Small intestine (tissue), 16 donors: ENCODE measurements at places on chromosomes 12 and 14. TPM values are rescaled to one million over a fixed set of nuclear protein-coding genes. Genes with fewer than 3 reads are reported as not detected.

- no peak overlapping the region for H3K27ac ChIP-seq
- no peaks in the 10 kb centered on the region for H3K27me3 ChIP-seq
- H3K4me3 ChIP-seq = no peak overlapping the region
Observed at GRCh38 chr12:6250343-6250742, 50.1 kb downstream of the CD9 start.

GRCh38 chr12:12025799-12026386, 44.8 kb upstream of the BCL2L14 start:
- no peaks in the 10 kb centered on the region for H3K27me3 ChIP-seq
- no peak overlapping the region for H3K4me3 ChIP-seq
- no peaks in the 10 kb centered on the region for H3K4me1 ChIP-seq
- no peaks in the 10 kb centered on the region for H3K36me3 ChIP-seq

- DNase-seq = no peak
- no peaks in the 10 kb centered on the region for H3K4me1 ChIP-seq
- no peak overlapping the region for H3K27ac ChIP-seq
- H3K4me3 ChIP-seq = no peak overlapping the region
Observed at GRCh38 chr12:32820376-32820931, 64.8 kb upstream of the YARS2 start.

TAS2R20 gene
- not detected for polyA plus RNA-seq

A2M gene
- polyA plus RNA-seq = 59.3 TPM

GRCh38 chr12:84186433-84186832, 726.2 kb downstream of the SLC6A15 start:
- no peak for DNase-seq
- no peak overlapping the region for H3K27ac ChIP-seq
- H3K4me3 ChIP-seq = no peak overlapping the region
- no peaks in the 10 kb centered on the region for H3K4me1 ChIP-seq

- no peaks in the 10 kb centered on the region for H3K4me1 ChIP-seq
- no peak overlapping the region for H3K27ac ChIP-seq
- no peak overlapping the region for H3K4me3 ChIP-seq
- no peak for DNase-seq
- no peaks in the 10 kb centered on the region for H3K36me3 ChIP-seq
- H3K27me3 ChIP-seq = no peaks in the 10 kb centered on the region
Observed at GRCh38 chr12:106227641-106228319, 20.0 kb downstream of the CKAP4 start.

ACTN1 gene
- 10.3 TPM for polyA plus RNA-seq

- H3K4me1 ChIP-seq = peaks cover 1% of the 10 kb centered on the region
- no peak for DNase-seq
- H3K27ac ChIP-seq = no peak overlapping the region
Observed at GRCh38 chr14:95286645-95287044, 33.1 kb downstream of the CLMN start.

DNA sequence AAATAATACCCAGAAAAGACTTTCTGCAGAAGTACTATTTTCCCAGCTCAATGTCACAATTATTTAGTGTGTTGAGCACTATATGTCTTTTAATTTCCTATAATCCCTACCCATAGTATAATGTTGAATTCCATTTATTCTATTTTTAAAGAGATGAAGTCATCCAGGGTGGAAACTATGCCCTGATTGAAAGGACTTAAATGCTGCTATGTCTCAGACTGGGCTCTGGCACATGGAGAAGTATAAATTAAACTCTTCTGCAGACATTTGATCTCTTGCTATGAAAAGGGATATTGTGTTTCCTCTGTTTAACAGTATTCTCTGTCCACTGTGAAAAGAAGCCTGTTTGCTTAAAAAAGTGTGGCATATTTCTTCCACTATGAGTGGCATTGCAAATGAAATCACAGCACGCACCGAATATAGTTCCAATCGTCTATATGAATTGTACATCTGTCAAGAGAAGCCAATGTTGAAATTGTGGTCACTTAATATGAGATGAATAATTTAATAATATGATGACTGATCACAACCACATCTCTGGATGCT, 192.3 kb downstream of the BCAT1 start:
- H3K27me3 ChIP-seq = no peaks in the 10 kb centered on the region
- H3K4me3 ChIP-seq = no peak overlapping the region
- H3K36me3 ChIP-seq = no peaks in the 10 kb centered on the region
- H3K27ac ChIP-seq = no peak overlapping the region

DNA sequence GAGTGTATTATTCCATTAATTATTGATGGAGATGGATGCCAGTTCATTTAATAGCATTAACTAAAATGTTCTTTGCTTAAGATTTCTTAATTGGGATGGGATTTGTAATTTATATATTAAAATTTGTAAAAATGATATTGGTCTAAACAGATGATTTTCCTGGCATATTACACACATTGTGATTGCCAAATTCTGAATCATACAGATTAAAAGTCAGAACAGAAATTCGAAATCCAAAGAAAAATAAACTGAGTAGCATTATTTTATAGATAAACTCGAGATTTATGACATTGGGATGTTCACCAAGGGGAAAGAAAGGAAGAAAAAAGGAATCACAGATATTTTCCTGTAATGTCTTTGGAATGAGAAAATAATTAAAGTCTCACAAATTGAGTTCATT, 481.1 kb downstream of the CCER1 start:
- H3K36me3 ChIP-seq = no peaks in the 10 kb centered on the region
- no peak overlapping the region for H3K27ac ChIP-seq
- DNase-seq = no peak

LDHB gene
- polyA plus RNA-seq = 105 TPM

DNA sequence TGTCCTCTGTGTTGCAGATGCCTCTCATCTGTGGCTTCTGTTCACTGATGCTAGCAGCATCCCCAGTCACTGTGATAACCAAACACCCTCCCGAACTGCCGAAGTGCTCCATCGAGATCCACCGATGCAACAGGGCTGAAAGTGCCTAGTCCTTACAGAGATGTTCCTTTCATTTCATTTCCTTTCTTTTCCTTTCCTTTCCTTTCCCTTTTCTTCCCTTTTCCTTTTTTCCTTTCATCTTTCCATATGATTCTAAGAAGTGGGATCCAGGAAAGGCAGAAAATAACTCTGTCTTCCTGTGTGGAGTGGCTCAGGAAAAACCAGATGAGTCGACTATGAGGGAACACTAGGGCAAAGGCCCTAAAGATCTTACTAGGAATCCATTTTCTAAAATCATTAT, 26.7 kb downstream of the FGF6 start:
- peaks cover 6% of the 10 kb centered on the region for H3K27me3 ChIP-seq
- no peak overlapping the region for H3K4me3 ChIP-seq
- no peak overlapping the region for H3K27ac ChIP-seq
- no peaks in the 10 kb centered on the region for H3K4me1 ChIP-seq
- no peak for DNase-seq

DNA sequence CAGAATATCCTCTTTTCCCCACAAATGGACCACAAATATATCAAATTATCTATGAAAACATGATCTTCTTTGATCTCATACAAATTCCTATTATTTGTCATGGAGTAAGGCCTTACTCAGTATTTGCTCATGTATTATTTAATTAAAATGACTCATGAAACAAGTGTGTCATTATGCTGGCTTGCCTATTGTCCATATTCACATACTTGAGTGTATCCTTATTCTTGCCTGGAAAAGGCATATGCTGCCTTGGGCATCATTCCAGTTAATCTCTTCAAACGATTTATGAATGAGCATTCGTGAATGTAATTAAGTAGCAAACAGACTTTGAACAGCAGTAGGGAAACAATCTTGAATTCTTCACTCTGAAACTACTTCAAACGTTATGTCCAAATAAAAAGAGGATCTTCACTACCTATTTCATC, 22.6 kb upstream of the SNRPF start:
- no peaks in the 10 kb centered on the region for H3K36me3 ChIP-seq
- no peak overlapping the region for H3K4me3 ChIP-seq
- H3K27ac ChIP-seq = no peak overlapping the region
- no peak for DNase-seq
- H3K4me1 ChIP-seq = peaks cover 2% of the 10 kb centered on the region

DNA sequence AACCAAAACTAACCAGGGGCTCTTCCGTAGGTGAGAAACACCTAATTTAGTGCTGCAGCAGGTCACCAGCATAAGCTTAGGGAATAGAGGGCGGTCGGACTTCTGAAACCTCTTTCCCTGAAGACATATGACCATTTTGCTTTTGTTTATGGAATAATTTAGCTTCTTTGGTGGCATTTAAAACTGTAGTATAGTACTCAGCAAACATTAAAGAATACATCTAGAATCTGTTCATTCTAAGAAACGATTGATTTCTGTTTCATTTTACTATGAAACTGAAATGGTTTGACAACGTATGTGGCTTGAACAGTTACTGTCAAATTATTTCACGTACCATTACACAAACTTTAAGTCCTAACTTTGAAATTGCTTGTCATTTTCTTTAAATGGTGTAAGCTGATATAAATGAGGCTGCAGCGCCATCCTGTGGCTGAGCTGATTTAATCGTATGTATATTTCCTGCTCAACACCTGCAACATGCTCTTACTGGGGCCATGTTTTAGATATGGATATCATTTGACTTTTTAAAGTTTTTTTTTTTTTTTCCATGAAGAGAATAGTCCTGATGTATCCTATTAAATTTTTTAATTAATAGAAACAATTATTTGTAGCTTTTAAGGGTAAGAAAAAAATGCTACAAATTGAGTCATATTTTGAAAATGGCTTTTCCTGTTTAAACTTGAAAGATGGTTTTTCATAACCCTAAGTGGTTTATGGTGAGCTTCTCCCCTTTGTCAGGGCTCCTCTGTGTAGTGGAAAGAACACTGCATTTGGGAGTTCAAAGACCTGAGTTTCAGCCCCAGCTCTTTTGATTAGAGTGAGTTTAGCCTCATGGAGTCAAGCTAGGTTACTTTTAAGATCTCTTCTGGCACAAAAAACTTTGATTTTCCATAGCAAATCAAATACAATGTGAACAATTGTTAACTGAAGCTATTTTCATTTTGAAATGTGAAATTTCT, 27.4 kb downstream of the CFAP54 start:
- H3K4me1 ChIP-seq = no peaks in the 10 kb centered on the region
- no peaks in the 10 kb centered on the region for H3K27me3 ChIP-seq
- peak; percentile 74 for DNase-seq
- H3K4me3 ChIP-seq = no peak overlapping the region
- H3K27ac ChIP-seq = no peak overlapping the region
- H3K36me3 ChIP-seq = no peaks in the 10 kb centered on the region

GRCh38 chr14:73943083-73943482, 6.8 kb downstream of the FAM161B start:
- peak; percentile 57 for DNase-seq
- H3K36me3 ChIP-seq = peaks cover 41% of the 10 kb centered on the region
- H3K4me1 ChIP-seq = no peaks in the 10 kb centered on the region

DNA sequence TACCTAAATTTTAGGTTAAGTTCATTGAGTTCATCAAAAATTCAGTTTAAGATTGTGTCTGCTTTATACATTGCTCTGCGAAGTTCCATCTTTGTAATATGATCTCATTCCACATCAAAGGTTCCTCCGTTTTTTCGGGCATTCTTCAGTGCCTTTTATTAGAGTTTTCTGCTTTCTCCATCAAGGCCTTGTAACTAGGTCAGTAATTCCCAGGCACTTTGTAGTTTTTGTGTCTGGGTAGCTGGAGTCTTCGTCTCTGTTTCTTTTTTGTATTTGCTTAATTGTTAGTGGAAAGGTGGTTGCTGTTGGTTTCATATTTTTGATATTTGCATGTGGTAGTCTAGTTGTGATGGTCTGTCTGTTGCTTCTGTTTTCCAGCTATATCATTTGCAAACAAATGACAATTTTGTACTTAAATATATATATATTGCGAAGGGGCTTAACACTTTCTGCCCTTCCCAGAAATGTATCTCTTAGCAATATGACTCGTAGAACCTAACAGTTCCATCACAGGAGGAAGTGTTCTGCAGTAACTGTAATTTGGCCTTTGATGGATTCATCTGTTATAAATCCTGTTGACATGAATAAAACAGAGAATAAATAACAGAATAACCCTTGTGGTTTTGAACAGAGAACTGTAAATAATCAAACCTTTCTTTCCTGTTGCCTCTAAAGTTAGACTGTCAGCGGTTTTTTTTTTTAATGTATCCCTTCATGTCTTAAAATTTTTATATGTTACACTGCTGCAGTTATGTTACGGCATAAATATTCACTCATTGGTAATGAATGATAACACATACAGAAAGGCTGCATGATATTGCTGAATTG, 88.4 kb upstream of the DYNC1H1 start:
- no peak overlapping the region for H3K27ac ChIP-seq
- DNase-seq = no peak
- H3K4me1 ChIP-seq = no peaks in the 10 kb centered on the region
- H3K27me3 ChIP-seq = no peaks in the 10 kb centered on the region
- peaks cover 29% of the 10 kb centered on the region for H3K36me3 ChIP-seq
- H3K4me3 ChIP-seq = no peak overlapping the region

- H3K4me3 ChIP-seq = no peak overlapping the region
- no peak overlapping the region for H3K27ac ChIP-seq
- no peak for DNase-seq
- no peaks in the 10 kb centered on the region for H3K4me1 ChIP-seq
- H3K36me3 ChIP-seq = no peaks in the 10 kb centered on the region
Observed at GRCh38 chr12:106692896-106693820, 81.3 kb upstream of the RIC8B start.

DNA sequence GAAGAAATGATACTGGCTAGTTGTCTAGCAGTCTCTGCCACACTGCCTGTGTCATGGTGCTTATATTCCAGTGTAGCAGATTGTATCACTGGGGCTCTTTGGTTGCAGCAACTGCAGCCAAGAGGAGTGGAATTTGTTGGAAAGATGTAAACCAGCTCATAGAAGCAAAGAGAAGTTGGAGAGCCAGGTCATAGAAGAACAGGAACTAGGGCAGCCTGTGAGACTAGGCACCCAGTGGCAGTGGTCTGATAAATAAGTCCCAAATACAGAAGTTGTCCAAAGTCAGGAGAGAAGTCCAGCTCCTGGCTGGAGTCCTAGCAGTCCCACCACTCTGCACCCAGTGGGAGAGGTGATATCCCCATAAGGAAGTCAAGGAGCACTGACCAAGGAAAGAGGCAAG, 172.5 kb upstream of the ARID2 start:
- H3K27ac ChIP-seq = no peak overlapping the region
- no peak for DNase-seq
- no peaks in the 10 kb centered on the region for H3K27me3 ChIP-seq
- no peaks in the 10 kb centered on the region for H3K36me3 ChIP-seq
- no peak overlapping the region for H3K4me3 ChIP-seq
- H3K4me1 ChIP-seq = no peaks in the 10 kb centered on the region

GRCh38 chr12:59742841-59743240, 147.0 kb downstream of the SLC16A7 start:
- H3K4me3 ChIP-seq = no peak overlapping the region
- H3K27ac ChIP-seq = no peak overlapping the region
- no peaks in the 10 kb centered on the region for H3K27me3 ChIP-seq
- no peaks in the 10 kb centered on the region for H3K36me3 ChIP-seq
- H3K4me1 ChIP-seq = no peaks in the 10 kb centered on the region

DNA sequence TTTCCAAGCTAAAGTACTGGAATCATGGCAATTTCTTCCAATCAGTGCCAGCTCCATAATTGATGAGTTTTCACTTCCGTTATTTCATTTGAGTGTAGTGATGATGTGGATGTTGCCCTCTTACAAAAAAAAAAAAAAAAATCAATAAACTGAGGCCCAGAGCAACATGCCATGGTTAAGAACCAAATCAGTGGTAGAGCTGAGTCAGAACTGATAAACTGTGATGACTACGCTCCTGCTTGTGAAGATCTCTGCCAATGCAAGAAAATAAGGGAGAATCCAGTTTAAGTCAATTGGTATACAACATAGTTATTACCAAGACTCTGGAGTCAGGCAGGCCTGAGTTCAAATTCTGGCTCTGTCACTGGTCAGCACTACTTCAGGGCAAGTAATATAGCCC, 102.7 kb downstream of the GPR135 start:
- peak; percentile 17 for DNase-seq
- H3K36me3 ChIP-seq = peaks cover 16% of the 10 kb centered on the region
- no peaks in the 10 kb centered on the region for H3K4me1 ChIP-seq
- no peaks in the 10 kb centered on the region for H3K27me3 ChIP-seq
